ENCODE measurements at places on chromosomes 3 and 15.

- DNase-seq = no peak
Measured at GRCh38 chr3:186406669-186407635, 44.9 kb upstream of the DGKG start.

- no peak for DNase-seq
Measured at GRCh38 chr3:17300441-17300840, 415.7 kb downstream of the PLCL2 start.

DNA sequence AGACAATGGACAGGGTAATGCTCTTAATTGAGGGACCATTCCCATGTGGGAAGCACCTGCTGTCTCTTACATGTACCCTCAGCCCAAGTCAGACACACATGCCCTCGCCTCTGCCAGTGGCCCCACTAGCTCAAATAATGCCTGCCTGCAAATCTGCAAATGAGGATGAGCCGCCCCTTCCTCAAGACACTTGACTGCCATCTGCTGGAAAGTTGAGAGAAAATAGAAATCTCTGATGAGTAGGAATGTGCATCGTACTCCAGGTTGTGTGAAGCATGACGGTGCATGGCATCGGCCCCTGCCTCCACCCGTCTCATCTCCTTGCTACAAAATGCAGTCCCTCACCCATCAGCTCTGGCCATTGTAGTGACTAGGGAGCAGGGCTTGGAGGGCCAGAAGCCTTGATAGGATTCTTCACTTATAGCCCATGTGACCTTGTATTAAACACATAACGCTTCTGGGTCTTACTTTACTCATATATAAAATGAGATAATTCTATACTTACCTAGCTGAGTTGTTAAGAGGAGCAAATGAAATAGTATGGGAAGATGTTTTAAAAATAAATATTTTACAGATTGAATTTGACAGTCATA lies 6.3 kb upstream of the SCN5A start:
- DNase-seq = peak; percentile 45

- DNase-seq = peak; percentile 67
Measured at GRCh38 chr3:52193065-52193464, 4.9 kb upstream of the ALAS1 start.

- DNase-seq = no peak
Measured at GRCh38 chr15:55035749-55036148, 161.0 kb downstream of the RSL24D1 start.

- peak; percentile 93 for DNase-seq
Measured at GRCh38 chr15:94026458-94027304, 204.7 kb upstream of the MCTP2 start.

GRCh38 chr3:71902258-71903111 lies 117.5 kb upstream of the PROK2 start:
- no peak for DNase-seq

GRCh38 chr3:116947148-116947547 lies 237.6 kb downstream of the TUSC7 start:
- DNase-seq = no peak

DNA sequence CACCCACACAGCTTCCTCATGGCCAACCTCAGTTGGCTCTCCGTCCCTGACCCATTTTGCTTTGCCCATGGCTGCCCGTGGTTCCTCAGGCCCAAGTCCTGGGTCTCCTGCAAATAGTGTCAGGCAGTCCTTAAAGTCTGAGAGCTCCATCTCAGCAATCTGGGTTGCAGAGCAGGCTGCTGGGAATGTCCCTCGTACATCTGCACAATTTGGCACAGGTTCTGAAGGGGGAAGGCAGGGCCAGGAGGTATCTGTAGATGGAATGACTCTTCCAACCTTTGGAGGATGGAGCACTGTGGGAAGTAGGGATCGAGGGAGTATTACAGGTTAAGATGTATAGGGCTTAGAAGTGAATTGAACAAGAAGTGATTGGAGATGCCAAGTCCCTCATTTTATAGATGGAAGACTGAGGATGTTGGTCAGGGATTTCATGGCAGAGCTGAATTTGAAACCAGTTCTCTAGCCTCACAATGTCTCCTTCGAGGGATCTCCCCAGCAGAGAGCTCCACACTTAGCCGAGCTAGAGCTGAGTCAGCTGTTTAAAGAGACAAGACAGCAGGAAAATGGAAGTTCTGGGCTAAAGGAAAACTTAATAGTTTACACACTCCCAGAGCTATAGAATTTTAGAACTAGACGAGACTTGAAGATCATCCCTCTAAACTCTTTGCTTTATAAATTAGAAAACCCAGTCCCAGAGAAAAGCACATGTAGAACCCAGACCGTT lies 9.2 kb downstream of the CKMT1A start:
- DNase-seq = no peak

DNA sequence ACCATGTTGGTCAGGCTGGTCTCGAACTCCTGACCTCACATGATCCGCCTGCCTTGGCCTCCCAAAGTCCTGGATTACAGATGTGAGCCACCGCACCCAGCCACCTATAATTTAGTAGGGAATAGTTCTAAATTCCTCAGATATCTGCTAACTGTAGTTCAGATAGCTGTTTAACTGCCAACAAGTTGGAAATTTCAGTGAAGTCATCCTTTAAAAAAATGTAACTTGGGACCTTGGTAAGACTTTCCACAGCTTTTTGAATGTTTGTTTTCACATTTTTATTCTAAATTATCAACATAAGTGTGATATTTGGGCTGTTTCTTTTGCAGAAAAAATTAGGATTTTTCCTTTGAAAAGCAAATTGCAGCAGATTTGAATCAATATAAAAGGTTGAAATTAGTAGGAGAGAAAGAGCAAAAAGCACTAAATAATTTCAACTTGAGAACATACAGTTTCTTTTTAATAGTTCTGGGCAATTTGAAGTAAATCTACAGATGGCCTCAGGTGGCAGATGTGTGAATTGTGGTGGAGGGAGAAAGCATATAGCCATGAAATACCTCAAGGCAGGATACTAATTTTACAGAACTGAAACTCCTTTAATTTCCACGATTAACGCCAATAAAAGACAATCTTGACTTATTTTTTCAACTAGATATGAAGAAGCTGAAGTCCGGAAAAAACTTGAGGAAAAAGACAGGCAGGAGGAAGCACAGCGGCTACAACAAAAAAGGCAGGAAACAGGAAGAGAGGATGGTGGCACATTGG lies 34.3 kb downstream of the USP8 start:
- peak; percentile 10 for DNase-seq

- peak; percentile 63 for DNase-seq
Measured at GRCh38 chr3:133578548-133579191, 5.2 kb downstream of the CDV3 start.

GRCh38 chr15:31268911-31269784 lies 57.5 kb upstream of the KLF13 start:
- no peak for DNase-seq

DNA sequence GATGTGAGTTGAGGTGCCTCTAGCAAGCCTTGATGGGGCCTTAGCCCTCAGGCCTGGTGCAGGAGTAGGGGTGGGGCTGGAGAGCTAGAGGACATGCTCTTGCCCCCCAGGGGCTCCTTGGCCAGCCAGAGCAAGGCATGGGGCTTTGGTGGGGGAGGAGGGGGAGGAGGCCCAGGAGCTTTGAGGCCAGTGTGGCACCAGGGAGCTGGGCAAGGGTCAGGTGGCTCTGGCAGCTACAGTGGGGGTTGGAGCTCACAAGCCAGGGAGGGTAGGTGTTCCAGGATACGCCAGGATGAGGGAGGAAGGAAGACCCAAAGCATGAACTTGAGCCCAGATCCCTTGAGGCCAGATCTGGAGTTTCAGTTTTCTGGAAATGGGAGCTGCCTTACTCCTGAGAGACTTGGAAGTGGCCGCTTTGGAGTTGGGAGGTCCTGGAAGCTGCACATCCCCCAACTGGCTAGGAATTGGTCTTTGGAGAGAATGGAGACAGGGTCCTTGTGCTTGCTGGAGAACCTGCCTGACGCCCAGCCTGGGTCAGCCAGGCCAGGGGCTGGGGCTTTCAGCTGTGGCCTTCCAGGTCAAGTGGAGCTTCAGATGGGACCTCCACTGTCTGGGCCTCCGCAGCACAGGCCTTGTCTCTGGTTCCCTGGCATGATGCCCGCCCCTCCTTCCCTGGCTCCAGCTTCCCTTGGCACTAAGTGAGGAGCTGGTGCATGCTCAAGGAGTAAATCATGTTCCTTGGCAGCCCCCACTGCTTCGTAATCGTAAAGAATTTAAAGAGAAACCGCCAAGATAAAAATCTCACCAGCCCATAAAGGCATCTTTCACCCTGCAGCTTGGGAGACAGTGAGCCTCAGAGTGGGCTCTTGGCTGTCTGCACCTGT lies 8.7 kb downstream of the SEMA3F start:
- DNase-seq = peak; percentile 91

DNA sequence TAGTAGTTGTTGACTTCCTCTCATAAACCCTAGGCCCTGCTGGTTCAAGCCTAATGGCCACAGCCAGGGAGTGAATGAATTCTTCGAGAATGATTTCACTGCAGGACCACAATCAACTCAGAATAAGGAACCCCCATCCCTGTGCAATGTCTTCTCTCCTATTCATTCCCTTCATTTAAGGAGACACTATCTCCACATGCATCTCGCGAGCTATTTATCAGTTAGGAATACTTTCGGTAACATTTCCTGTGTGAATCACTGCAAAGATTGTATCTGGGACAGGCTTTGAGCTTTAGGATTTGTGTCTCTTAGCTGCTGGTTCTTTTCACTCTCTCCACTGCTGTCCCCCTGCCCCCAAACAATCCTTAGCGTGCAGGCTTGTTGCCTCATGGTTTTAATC lies 94.4 kb downstream of the MYLK start:
- no peak for DNase-seq

DNA sequence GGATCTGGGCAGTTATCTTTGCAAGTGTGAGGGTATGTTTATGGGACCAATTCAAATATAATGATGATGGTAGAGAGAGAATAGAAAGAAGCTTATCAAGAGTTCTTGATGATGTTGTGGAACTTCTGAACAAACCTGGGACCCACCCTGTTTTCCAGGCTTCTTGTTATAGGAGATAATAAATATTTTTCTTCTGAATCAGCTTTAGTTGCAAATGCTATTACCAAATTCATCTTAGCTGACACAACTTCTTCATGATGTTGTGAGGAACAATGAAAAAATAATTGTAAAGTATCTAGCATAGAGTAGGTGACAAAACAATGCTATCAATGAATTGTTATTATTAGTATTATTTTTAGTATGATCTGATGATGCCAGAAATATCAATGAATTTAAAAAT lies 43.5 kb upstream of the PTX3 start:
- no peak for DNase-seq

GRCh38 chr3:134326760-134327593 lies 47.3 kb downstream of the AMOTL2 start:
- peak; percentile 98 for DNase-seq

DNA sequence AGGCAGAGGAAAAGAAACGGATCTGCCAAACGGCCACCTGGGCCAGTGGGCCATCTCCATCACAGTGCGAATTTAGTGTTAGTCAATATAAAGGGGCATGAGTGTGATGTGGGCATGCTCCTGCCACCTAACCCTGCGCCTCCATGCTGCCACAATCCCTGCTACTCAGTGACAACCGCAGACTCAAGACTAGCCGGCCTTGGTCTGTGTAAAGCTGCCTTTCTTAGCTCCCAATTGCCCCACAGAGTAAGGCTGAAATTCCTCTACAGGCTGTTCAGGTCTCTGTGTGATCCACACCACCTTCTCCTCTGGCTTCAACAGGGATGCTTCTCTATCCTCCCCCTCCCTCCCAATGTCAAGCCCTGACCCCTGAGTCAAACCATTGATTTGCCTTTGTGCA lies 269.7 kb downstream of the XXYLT1 start:
- DNase-seq = no peak

GRCh38 chr3:44252332-44252959 lies 10.8 kb downstream of the TOPAZ1 start:
- DNase-seq = no peak

GRCh38 chr3:28376424-28376823 lies 27.8 kb upstream of the AZI2 start:
- DNase-seq = peak; percentile 97

DNA sequence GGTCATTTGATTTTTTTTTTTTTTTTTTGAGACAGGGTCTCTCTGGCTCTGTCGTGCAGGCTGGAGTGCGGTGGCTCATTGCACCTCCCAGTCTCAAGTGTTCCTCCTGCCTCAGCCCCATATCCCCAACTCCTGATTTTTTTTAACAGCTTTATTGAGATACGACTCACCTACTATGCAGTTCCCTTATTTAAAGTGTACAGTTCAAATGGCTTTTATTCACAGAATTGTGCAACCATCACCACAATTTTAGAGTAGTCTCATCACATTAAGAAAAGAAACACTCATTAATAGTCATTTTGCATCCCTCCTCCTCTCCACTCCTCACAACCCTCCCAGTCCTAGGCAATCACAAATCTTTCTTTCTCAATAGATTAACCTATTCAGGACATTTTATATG lies 1.9 kb upstream of the TRA2B start:
- peak; percentile 49 for DNase-seq

DNA sequence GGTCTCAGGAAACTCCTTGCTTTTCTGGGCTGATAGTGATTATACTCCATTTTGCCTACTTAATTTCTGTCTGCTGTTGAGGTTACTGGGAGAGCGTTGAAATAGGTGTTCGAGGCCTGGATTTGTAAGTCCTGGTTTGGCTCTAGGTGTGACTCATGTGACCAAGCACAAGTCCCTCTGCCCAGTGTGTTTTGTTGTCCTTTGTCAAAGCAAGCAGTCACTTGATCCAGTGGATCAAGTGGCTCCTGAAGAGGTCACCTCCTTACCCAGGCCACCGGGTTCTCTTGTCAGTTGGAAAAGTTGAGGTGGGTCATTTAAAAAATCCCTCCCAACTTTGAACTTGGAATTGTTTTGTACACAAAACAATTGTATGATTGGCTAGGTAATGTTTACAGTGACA lies 70.0 kb downstream of the LPP start:
- DNase-seq = no peak

DNA sequence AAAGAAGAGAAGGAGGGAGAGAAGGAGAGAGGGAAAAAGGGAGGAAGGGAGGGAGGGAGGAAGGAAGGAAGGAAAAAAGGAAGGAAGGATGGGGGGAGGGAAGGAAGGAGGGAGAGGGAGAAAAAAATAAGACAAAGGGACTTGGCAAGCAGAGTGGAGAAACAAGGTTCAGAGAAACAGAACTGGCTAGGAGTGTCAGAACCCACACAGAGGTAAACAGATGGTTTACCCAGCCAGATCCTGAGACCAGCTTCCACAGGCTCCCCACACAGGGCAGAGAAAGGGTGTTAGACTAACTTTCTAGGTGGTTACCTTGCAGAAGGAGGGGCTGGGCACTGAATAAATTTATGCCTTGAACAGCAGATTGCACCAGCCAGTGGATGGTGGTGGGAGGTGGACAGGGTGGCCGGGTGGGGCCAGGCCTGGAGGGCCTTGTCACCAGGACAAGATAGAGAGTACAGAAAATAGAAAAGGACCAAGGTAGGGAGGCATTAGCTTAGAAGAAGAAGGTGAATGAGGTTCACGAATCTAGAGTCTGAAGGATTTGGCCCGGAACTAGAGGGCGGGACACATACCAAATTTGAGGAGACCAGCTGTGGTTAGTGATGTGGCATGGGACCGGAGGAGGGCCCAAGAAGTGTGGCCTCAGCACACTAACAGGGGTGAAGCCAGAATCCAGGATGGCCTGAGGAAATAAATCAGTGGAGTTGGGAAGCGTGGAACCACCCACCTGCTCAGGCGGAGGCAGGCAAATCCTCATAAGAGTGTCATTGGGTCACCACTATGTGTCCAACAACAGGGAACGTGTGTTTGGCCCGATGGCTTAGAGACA lies 1.2 kb upstream of the TM4SF1 start:
- no peak for DNase-seq

GRCh38 chr15:61906961-61907752 lies 153.1 kb downstream of the VPS13C start:
- DNase-seq = no peak

GRCh38 chr3:193052354-193053045 lies 134.8 kb upstream of the MB21D2 start:
- peak; percentile 19 for DNase-seq

- DNase-seq = no peak
Measured at GRCh38 chr15:75451202-75451673, 252 bp downstream of the SIN3A start.

- DNase-seq = no peak
Measured at GRCh38 chr3:4665197-4665596, 172.0 kb downstream of the ITPR1 start.
